Liver (tissue), 10 donors: ENCODE measurements at places on chromosomes 7 and 10. TPM values are rescaled to one million over a fixed set of nuclear protein-coding genes. Genes with fewer than 3 reads are reported as not detected.

GRCh38 chr10:75924309-75924902, 493.0 kb downstream of the LRMDA start:
- DNase-seq: no peak

GRCh38 chr10:63247771-63248170, 114.6 kb downstream of the NRBF2 start:
- no peak for DNase-seq

Gene TRPV5
- 0.23 TPM for total RNA-seq

DNA sequence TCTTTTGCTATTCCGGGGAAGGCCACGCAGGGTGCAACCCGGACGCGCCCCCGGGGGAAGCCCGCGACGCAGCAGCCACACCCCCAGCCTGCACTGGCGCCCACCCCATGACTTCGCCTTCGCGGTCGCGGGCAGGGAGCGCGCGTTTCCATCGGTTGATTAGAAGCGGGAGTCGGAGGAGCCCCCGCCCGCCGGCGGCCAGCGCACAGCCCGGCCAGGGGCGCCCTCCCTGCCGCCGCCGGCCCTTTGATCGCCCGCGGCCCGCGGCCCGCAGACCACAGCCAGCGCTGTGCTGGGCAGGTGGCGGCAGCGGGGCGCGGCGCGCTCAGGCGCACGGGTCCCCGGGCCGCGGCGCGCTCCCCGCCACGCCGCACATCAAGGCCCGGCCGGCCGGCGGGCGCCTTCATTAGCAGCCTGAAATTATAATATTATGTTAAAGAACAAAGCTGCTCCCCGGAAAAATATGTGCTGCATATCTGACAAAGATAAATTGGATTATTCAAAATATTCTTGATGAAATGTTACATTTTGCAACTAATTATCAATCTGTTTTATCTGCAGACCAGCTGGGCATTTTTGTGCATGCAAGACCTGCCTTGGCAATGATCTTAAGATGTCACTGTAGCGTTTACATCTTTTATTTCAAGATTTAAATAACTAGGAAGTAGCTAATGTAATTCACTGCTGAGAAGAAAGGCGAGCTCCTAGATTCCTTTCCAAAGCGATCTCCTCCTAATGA, 160.7 kb upstream of the MKI67 start:
- no peak for DNase-seq

GRCh38 chr7:34451923-34452322, 206.1 kb upstream of the NPSR1 start:
- no peak for DNase-seq

- DNase-seq: peak; percentile 61
These were observed 584 bp upstream of the GARS1 start for GRCh38 chr7:30594048-30594539.

DNA sequence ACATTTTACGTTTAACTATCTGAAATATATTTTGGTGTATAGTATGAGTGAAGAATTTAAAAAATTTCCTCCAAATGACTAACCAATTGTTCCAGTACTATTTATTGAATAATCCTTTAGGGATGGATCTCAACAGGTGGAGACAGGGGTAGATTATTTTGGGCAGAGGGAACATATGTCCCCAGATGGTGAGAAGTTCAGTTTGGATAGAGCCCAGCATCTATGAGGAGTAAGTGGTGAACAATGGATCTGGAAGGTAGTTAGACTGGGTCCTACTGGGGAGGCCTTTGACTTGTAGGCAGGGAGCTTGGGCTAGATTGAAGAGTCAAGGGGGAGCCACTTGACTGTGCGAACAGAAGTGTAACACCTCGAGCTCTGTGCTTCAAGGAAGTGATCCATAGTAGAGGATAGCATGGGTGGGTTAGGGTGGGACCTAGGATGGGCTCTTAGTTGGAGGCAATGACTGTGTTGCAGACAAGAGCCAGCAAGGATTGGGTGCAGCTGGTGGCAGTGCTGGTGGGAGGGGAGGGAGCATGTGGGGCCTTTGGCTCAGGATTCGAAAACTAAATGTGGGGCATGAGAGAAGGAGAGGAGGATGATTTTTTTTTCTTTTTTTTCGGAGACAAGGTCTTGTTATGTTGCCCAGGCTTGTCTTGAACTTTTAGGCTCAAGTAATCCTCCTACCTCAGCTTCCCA, 3.9 kb upstream of the PURB start:
- DNase-seq: no peak

Gene HABP2
- total RNA-seq: 147 TPM

DNA sequence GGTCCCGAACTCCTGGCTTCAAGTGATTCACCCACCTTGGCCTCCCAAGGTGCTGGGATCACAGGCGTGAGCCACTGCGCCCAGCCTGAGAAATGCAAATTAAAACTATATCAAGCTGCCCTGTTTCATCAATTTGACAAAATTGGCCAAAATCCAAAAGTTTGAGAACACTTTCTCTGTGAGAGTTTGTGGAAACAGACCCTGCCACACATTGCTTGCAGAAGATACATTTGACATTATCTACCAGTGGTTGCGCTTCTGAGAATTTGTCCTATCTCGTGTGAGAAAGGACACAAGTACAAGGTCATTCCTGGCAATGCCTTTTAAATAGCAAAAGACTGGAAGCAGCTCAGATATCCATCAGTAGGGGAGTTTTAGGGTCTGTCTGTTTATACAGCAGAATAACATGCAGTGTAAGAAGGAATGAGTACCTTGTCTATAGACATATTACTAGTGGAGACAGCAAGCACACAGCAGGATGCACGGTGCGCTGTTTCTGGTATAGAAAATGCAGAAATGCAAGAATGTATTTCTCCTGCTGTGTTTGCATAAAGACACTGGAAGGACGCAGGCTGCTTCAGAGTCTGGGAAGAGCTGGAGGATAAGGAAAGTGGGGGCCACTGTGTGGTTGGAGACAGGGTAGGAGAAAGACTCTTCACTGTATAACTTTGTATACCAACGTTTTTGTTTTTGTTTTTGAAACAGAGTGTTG, 4.3 kb downstream of the LHPP start:
- DNase-seq: no peak

Gene TNPO3
- 38.9 TPM for total RNA-seq

DNA sequence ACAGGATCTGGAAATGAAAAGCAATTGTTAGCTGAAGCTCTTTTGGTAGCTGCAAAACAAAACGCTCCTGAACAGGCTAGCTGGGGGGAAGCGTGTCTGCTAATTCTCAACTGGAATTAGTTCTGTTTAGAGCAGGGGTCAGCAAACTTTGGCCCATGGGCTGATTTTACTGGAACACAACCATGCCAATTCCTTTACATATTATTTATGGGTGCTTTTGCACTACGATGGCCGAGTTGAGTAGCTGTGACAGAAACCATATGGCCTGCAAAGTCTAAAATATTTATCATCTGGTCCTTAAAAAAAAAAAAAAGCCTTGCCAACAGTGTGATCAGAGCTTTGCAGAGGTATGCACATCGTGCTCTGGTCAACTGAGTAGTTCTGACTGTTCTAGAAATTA, 108.4 kb upstream of the PDLIM1 start:
- DNase-seq: no peak

DNA sequence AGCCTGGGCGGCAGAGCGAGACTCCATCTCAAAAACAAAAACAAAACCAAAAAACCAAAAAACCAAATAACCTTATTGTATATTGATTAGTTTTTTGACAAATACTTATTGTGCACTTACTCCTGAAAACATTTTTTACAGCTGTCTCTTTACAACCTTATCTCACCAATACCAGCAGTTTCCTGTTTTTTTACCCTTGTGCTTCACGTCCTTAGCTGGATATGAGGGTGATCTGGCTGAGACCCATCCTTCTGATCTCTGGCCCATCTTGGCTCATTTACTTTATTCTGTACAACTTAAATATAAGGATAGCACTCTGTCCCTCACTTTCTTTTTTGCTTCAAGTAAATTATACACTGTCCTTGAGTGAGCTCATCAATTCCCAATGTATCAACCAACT, 104.6 kb upstream of the DNAJB12 start:
- DNase-seq: no peak

- DNase-seq: no peak
These were observed 183.0 kb downstream of the LRRC4 start for GRCh38 chr7:127848241-127848640.

DNA sequence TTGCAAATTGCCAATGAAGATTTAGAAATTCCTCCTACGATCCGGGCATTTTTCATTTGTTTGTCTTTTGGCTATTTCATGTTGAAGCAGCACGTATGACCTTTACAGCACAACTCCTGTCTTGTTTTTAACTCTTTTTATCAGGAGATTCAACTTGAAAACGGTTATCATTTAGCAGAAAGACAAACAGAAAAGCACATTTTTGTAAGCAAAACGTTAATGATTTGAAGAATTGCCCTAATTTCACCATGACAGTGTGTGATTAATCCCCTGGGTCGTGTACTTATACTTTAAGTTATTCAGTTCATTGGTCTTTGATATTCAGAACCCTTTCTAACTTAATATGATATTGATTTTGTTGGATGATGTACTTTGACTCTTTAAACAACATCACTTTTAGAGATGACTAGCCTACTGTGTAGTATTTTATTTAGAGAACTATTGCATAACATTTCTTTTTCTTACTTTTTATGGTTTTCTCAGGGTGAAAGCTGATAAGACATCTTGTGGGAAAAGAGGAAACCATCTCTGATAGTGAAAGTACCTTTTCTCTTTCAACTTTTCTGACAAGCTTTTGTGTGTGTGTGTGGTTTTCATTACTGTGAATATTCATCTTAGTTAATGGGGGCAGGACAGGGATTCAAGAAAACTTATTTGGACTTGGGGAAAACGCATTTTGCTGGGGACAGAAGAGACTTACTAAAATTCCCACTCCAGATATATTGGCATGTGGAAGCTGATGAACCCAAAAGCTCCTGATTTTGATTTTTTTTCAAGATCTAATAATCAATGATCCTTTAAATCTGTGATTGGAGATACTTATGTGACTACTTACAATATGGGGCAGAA, 8.1 kb downstream of the HHEX start:
- DNase-seq: no peak

- DNase-seq: no peak
These were observed 1.9 kb downstream of the PTEN start for GRCh38 chr10:87865241-87865881.

DNA sequence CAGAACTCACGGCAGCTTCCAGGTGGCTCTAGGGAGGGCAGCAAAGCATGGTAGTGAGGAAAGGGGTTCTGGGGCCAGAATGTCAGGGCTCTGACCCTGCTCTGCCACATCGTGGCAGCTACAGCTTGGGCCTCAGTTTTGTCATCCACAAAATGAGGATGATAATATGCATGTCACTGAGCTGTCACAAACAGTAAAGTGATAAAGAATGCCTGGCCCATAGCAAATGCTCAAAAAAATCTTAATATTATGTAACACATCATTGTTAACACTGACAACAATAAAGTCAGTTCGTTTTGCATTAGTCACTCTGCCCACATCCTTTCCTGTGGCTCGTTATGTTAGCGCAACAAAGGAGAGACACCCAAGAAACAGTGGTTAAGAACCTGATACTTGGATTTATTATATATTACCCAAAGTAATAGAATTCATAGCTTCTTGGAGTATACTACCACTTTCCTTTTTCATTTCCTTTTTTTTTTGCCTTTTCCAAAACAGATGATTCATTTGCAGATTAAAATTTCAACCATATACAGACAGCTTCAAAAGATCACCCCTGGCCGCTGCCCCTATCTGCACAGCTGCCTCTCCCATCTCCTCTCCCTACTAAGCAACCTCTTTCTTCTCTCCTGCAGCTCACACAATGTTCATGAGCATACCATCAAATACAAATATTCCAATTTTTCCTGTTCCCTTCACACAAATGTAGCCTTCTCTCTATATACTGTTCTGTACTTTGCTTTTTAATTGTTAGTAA, 45.5 kb upstream of the DDC start:
- DNase-seq: no peak

- DNase-seq: no peak
These were observed 4.3 kb downstream of the MKI67 start for GRCh38 chr10:128121750-128122412.

GRCh38 chr7:80635998-80636397, 2.4 kb upstream of the CD36 start:
- no peak for DNase-seq

GRCh38 chr10:89566095-89566950, 30.9 kb upstream of the SLC16A12 start:
- DNase-seq: no peak
